ENCODE measurements at places on chromosomes 4 and X. TPM values are rescaled to one million over a fixed set of nuclear protein-coding genes. Genes with fewer than 3 reads are reported as not detected.

Gene SNCA
- 11.6 TPM for total RNA-seq

Gene TXK
- total RNA-seq = 15.2 TPM

Gene FATE1
- not detected for total RNA-seq

Gene CORIN
- total RNA-seq = not detected

Gene SUPT20HL2
- total RNA-seq = not detected

Gene RS1
- total RNA-seq = not detected

Gene COL25A1
- total RNA-seq = not detected

Gene TBC1D14
- total RNA-seq = 55.3 TPM

Gene GRIA3
- total RNA-seq = not detected

Gene GABRG1
- total RNA-seq = not detected

DNA sequence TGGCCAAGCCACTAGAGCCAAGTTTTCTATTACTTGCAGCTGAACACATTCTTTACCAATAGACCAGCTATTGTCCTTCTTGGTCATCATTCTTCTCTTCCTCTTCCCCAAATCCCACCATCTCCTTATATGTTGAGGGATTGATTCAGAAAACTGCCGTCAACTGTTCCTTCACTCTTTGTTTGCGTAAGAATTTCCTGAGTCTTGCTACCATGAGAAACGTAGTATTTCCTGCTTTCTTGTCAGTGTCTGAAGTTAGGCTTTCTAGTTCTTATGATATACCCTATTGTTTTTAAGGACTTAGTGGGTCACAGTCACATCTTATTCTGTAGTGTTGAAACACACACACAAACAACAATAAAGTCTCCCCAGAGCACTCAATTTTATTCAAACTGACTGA, 20.1 kb downstream of the IGFBP7 start:
- DNase-seq = no peak

DNA sequence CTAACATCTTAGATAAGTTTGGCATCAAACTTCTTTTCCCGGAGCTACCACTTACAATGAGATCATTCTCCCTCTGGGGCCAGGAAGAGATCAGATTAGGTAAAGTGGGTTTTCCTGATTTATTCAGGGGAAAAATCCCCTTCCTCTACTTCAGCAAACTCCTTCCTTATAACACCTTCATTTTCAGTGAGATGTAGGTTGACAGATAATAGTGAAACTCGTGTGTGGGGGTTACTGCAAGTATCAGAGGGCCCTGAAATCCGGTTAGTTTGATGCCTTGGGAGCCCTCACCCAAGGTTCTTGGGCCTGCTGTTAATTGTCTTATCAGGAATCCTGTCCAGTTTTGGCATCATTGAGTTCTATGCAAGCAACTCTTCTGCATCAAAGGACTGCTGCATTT, 10.8 kb downstream of the FTHL17 start:
- DNase-seq = no peak

GRCh38 chr4:74357965-74358364, 7.0 kb upstream of the EREG start:
- no peak for DNase-seq

GRCh38 chrX:2933125-2933900, 4.2 kb upstream of the ARSD start:
- no peak for DNase-seq

GRCh38 chrX:71245159-71245558, 8.8 kb downstream of the ZMYM3 start:
- no peak for DNase-seq

- no peak for DNase-seq
These were observed 526.7 kb upstream of the AGA start for GRCh38 chr4:177968817-177969442.

- no peak for DNase-seq
These were observed 2.3 kb downstream of the CCDC149 start for GRCh38 chr4:24910499-24910898.

GRCh38 chr4:2482693-2483092, 13.8 kb downstream of the RNF4 start:
- DNase-seq = peak; percentile 38

- no peak for DNase-seq
These were observed 15.8 kb upstream of the GYPE start for GRCh38 chr4:143921181-143921580.

DNA sequence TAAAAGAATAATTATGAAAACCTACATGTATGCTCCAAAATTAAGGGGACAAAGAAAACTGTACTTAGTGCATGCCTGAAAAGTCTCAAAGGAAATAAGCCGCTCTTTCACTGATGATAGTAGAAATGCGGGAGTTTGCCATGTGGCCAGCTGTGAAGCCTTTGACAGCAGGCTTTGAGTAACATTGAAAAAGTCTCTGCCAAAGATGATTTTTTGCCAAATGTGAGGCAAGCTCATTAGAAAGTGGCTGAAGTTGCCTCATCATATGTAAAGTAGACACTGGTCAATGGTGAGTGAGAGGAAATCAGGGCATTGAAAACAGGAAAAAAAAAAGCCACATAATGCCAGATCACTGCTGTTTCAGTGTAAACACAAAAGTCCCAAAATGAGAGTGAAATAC, 2360.1 kb downstream of the PCDH7 start:
- no peak for DNase-seq

DNA sequence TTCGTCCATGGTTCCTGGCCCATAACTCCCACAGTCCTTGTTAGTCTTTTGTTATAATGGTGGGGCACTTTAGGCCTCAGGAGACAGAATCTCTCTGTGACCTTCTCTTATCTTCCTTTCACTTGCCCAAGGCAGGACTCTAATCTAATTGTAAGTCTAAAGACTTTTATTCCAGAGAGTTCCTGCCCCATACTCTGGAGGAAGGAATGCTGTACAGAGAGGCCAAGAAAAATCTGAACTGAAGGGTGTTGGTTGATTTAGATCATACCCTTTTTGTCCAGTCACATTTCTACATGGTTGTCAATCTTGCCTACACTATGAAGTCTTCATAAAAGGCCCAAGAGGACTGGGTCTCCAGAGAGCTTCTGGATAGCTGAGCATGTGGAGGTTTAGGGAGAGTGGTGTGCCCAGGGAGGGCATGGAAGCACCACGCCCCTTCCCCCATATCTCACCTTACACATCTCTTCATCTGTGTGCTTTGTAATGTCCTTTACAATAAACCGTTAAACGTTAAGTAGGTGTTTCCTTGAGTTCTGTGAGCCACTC, 84.5 kb downstream of the AFF1 start:
- DNase-seq = no peak

- DNase-seq = no peak
These were observed 2.1 kb upstream of the CYSLTR1 start for GRCh38 chrX:78329486-78329885.

- no peak for DNase-seq
These were observed 284.8 kb downstream of the UNC5C start for GRCh38 chr4:95263960-95264359.

DNA sequence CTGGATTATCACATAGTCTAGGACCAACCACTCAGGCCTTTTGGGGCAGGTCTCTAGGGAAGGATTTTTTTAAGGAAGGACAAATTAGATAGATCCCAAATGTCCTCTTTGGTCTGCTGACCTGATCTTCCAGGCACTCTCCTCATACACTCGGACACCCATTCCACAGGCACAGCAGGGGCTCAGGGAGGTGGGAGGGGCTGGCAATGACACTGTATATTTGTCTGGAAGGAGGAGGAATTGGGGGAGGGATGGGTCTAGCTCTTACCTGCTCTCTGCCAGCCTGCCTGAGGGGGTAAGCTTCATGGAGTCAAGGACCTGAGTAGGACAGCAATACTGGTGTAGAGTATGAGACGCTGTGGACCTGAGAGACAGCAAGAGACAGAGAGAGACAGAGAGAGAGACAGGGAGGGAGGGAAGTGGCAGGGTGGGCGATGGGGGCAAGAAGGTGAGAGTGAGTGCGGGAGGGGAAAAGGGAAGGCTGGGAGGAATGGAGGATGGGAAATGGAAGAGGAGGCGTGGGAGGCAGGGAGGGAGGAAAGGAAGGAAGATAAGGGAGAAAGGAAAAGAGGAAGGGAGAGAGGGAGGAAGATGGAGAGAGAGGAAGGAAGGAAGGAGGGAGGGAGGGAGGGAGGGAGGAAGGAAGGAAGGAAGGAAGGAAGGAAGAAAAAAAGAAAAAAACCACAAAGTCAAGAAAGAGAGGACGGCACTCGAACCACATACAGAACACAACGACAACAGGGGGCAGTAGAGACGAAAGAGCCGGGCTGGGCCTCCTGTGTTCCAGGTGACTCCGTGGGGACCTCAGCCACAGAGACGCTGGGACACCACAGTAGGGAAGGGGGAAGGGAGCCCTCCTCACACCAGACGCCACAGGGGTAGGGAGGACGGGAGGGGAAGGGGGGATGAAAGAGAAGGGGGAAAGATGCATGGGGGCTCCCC, 1.8 kb downstream of the IQSEC2 start:
- peak; percentile 20 for DNase-seq

GRCh38 chr4:140084385-140084784, 69.6 kb downstream of the MAML3 start:
- DNase-seq = no peak

- no peak for DNase-seq
These were observed 6.3 kb downstream of the CA5B start for GRCh38 chrX:15744181-15744867.

DNA sequence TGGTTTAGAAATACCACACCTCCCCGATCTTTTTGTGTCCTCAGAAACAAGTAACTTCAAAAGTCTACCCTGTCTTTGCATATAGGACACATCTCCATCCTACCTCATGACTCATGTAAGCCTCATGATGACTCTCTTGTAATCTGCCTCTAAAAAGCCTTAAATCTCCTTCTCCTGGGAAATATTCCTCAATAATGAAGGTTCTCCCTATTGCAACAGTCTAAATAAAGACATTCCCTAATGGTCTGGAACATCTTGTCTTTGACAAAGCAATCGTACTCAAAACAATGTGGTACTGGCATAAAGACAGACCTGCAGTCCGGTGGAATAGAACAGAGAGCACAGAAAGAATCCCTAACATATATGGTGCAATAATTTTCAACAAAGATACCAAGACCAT, 257.7 kb downstream of the OPHN1 start:
- DNase-seq = no peak

- no peak for DNase-seq
These were observed 37.4 kb downstream of the TENM3 start for GRCh38 chr4:182280436-182281111.

- no peak for DNase-seq
These were observed 118.9 kb downstream of the RAB28 start for GRCh38 chr4:13365195-13365594.

- no peak for DNase-seq
These were observed 628.9 kb downstream of the TLL1 start for GRCh38 chr4:166501941-166502382.

- DNase-seq = no peak
These were observed 47.4 kb upstream of the PTCHD1 start for GRCh38 chrX:23287191-23287725.

GRCh38 chr4:132818091-132818490, 331.0 kb upstream of the PCDH10 start:
- DNase-seq = no peak

DNA sequence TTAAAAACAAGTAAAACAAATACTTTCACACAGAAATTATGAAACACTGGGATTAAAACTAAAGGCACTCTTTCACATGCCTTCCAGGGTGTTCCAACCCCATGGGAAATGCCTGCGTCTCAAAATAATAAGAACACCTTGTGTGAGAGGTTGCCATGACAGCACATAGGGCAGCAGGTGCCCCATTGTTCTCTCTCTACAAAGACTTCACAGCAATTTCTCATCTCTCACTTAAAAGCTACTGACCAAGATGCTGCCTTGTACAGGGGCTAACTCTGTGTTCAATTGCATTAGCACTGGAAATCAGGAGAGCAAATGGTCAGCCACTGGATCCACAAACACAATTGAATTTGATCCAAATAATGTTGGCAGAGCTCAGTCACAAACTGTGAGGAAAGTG, 102.5 kb upstream of the GALNTL6 start:
- no peak for DNase-seq

DNA sequence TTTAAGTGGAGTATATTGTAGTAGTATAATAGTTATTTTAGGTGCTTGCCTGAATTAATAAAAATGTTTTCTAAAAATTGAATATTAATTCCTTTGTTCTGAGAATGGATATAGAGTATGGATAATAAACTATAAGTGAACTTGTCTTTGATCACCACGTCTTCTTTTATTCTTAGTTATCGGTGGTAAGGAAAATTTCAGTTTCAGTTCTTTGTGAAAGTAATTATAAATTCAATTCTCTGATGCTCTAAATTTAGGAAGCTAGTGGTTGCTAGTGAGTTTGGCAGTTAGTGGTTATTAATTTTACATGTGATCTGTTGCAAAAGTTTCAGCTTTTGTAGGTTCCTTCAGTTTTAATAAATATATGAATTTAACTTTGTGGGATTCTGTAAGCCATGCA, 30.8 kb downstream of the MRPL1 start:
- DNase-seq = no peak

- no peak for DNase-seq
These were observed 310.0 kb upstream of the AADAT start for GRCh38 chr4:170399581-170400293.

DNA sequence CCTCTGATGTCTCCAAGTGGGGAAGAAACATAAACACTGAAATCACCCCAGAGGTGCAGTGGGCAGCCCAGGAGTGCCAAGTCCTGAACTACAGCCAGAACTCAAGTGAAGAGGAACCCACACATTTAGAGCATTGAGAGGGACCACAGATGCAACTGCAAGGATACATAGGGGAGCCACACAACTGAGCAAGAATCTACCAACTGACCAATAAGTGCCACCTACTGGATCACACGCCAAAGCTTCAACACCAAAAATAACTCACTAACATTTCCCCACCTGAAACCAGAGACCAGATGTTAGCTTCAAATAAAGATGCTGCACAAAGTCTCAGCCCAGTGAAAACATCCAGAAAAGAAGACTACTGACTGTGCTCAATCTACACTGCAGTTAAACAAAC, 276.7 kb upstream of the GRIA3 start:
- DNase-seq = no peak

DNA sequence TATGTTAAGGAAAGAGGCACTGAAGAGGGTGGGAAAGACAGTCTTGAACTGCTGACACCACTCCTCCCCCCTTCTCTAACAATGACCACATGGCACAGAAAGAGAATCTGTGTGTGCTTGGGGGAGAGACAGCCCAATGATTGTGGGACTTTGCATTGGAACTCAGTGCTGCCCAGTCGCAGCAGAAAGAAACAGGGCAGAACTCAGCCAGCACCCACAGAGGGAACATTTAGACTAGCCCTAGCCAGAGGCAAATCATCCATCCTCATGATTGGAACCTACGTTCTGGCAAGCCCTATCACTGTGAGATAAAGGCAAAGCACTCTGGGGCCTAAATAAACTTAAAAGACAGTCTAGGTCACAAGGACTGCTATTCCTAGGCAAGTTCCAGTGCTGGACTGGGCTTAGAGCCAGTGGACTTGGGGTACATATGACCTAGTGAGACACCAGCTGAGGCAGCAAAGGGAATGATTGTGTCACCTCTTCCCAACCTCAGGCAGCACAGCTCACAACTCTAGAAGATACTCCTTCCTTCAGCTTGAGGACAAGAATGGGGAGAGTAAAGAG, 132.8 kb upstream of the S100G start:
- DNase-seq = no peak

Measured in activated CD4-positive, alpha-beta memory T cell treated with anti-CD3 and anti-CD28 coated beads, Interleukin-2, amount 10 ng/mL, durations not matched to agents 7 days and 5 days (primary cell).